Astrocyte (in vitro differentiated cells and primary cell): ENCODE measurements at places on chromosomes 7 and 10. TPM values are rescaled to one million over a fixed set of nuclear protein-coding genes. Genes with fewer than 3 reads are reported as not detected.

DNA sequence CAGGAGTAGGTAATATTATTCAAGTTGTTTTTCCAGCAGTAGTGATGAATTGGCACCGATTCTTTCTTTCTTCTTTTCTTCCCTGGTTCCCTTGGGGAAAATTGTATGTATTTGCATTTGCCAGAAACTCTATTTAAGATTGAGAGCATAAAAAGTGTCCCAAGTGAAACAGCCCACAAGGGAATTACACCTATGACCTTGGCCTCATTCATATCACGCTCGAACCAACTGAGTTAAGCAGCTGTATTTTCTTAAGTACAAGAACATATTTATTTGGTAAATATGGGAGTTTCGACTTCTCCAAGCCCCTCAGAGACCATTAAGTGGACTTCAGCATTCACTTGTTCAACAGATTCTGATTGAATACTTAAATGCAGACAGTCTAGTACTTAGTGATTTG is 54.1 kb upstream of the MET start:
- no peaks in the 10 kb centered on the region for H3K36me3 ChIP-seq
- DNase-seq, result no peak
- no peak overlapping the region for H3K27ac ChIP-seq
- H3K27me3 ChIP-seq, result no peaks in the 10 kb centered on the region

GTPBP10 gene
- total RNA-seq, result 18.9 and 24.0 TPM in 2 replicates

DNA sequence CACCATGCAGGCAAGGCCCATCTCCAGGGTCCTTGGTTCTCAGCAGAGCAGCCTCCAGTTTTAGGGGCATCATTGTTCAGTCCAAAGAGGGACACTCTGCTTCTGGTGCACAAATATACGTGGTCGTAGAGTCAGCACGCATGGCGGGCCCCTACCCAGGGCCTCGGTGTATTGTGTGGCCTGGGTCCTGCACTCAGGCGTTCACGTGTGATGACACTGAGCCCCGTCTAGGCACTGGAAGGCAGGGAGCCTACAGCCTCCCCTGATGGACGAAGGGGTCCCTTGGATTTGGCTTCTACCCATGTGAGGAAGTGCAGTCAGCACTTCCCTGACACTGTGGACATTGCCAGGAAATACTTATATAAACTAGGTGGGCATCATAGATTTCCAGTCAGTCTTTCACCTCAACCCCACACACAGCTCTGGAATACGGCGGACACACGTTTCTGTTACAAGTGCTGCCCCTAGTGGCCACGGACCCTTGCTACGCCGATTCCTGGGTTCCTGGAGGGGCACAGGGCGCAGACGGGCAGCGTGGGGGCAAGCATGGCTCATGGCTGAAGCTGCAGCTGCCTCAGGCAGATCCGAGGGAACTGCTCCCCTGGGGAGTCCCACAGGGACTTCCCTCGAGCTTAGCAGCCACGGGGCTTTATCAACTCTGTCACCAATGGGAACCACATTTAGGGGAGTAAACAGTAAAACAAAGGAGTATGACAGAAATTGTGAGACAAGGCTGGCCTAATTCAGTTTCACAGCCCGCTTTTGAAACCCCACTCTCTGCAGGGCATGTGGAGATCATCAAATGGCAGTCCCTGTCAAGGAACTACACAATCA is 25.4 kb downstream of the AIFM2 start:
- no peak for DNase-seq
- H3K27ac ChIP-seq, result no peak overlapping the region
- no peak overlapping the region for H3K4me3 ChIP-seq
- H3K36me3 ChIP-seq, result peaks cover 2% of the 10 kb centered on the region

PNLIP gene
- not detected in 2 replicates for total RNA-seq

DNA sequence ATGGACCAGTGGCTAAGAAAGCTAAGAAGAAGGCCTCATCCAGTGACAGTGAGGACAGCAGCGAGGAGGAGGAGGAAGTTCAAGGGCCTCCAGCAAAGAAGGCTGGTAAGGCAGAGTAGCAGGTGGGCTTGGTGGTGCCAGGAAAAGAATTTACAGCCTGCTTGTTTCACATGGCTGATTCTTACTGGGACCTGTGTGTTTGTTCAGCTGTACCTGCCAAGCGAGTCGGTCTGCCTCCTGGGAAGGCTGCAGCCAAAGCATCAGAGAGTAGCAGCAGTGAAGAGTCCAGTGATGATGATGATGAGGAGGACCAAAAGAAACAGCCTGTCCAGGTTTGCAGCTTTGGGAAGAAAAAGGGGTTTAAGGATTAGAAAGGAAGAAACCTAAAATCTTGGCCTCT is 5.0 kb downstream of the NOLC1 start:
- peaks cover 52% of the 10 kb centered on the region for H3K36me3 ChIP-seq
- no peak overlapping the region for H3K27ac ChIP-seq
- no peak overlapping the region for H3K4me3 ChIP-seq
- no peaks in the 10 kb centered on the region for H3K27me3 ChIP-seq
- DNase-seq, result no peak

ABCB4 gene
- 0.36 and 0.48 TPM in 2 replicates for total RNA-seq

GRCh38 chr7:18590241-18590640 is 94.7 kb downstream of the HDAC9 start:
- H3K27ac ChIP-seq, result no peak overlapping the region
- no peaks in the 10 kb centered on the region for H3K27me3 ChIP-seq
- no peak for DNase-seq
- no peak overlapping the region for H3K4me3 ChIP-seq

UCMA gene
- total RNA-seq, result not detected in 2 replicates

DNA sequence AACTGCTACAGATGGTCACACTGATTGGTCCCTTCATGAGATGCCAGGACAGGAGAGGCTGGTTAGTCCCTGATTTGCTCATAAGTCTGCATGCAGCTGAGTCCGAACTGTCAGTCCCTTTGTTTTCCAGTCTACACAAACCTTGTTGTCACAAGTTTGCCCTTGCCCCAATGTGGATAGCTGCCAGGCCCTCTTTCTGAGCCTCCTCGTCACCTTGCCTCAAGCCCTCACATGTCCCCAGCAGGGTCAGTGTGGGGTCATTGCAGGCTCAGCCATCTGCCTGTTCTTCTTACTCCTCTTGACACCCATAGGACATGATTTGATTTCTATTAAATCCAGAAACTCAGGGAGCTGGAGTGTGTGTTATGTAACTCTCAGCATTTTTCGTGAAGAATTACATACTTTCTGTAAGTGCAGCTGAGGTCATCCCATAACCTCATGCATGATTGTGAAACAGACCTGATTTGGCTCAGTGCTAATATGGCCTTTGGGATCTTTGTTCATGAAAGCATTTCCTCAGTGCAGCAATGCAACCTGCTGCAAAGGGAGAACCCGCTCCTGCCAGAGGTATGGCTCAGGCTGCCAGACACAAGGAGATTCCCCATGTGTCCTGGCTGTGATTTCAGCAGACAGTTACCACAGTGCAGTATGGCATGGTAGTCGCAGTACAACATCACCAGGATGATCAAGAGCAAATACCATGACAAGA is 70.0 kb upstream of the ZMIZ2 start:
- H3K27ac ChIP-seq, result no peak overlapping the region
- no peak overlapping the region for H3K4me3 ChIP-seq
- H3K4me1 ChIP-seq, result peaks cover 4% of the 10 kb centered on the region
- H3K36me3 ChIP-seq, result peaks cover 26% of the 10 kb centered on the region

CTAGE8 gene
- total RNA-seq, result 0.96 and 0.98 TPM in 2 replicates

GRCh38 chr7:78924581-78924980 is 528.9 kb downstream of the MAGI2 start:
- H3K27me3 ChIP-seq, result no peaks in the 10 kb centered on the region
- no peak overlapping the region for H3K27ac ChIP-seq
- no peaks in the 10 kb centered on the region for H3K36me3 ChIP-seq
- H3K4me3 ChIP-seq, result no peak overlapping the region
- no peaks in the 10 kb centered on the region for H3K4me1 ChIP-seq

- no peak for DNase-seq
- H3K4me1 ChIP-seq, result peaks cover 6% of the 10 kb centered on the region
- H3K4me3 ChIP-seq, result no peak overlapping the region
- H3K36me3 ChIP-seq, result no peaks in the 10 kb centered on the region
- no peak overlapping the region for H3K27ac ChIP-seq
These were observed 191.1 kb upstream of the TCF7L2 start for GRCh38 chr10:112758961-112759360.

DNA sequence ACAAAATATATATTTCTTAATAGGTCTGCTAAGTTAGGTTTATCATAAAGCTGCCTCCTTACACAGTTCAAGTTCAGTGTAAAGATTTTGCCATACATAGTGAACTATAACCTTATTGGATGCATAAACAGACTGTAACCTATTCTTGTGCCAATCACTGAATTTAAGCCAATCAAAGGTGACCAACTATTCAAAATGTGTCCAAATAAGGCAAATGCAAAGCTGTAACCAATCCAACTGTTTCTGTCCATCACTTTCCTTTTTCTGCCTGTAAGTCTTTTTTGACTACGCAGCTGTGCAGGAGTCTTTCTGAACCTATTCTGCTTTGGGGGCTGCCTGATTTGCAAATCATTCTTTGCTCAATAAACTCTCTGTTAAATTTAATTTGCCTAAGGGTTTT is 11.6 kb upstream of the DNMBP start:
- H3K4me3 ChIP-seq, result no peak overlapping the region
- no peak overlapping the region for H3K27ac ChIP-seq
- no peaks in the 10 kb centered on the region for H3K36me3 ChIP-seq
- no peak for DNase-seq
- peaks cover 2% of the 10 kb centered on the region for H3K27me3 ChIP-seq
- H3K4me1 ChIP-seq, result peaks cover 3% of the 10 kb centered on the region
